Renal cortical epithelial cell (primary cell): ENCODE measurements at places on chromosomes 11 and 22. TPM values are rescaled to one million over a fixed set of nuclear protein-coding genes. Genes with fewer than 3 reads are reported as not detected.

Gene DNAJB7
- not detected in 2 replicates for total RNA-seq

Gene TTC12
- 12.2 and 28.2 TPM in 2 replicates for total RNA-seq

GRCh38 chr11:44893846-44894617 lies 56.7 kb downstream of the TP53I11 start:
- peak; percentile 18 for DNase-seq

DNA sequence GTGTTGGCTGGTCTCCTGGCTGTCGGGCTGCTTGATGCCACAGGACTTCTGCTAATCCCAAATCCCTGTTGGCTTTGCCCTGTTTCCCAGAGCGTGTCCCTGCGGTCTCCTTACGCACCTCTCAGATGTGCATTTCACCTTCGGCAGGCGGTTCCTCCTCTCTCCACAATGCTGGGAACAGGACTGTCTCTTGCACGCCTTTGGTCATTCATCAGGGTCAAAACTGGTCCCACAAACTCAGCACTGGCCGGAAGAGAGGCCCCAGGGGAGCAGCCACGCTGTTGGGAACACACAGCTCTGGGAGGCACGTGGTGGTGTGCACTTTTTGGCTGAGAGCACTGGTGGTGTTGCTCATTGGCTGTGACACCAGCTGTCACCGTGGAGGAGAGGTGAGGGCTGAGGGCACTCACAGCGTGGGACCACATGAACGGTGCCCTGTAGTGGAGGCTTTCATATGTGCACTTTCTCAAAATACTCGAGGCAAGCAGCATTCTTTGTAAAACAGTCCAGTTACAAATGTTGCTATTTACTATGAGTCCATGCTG lies 15.3 kb upstream of the TRMU start:
- DNase-seq: no peak

GRCh38 chr11:127073621-127074020 lies 73.1 kb upstream of the KIRREL3 start:
- DNase-seq: no peak

Gene WNT7B
- total RNA-seq: 14.5 and 16.7 TPM in 2 replicates

Gene CELSR1
- total RNA-seq: 41.2 and 151 TPM in 2 replicates

DNA sequence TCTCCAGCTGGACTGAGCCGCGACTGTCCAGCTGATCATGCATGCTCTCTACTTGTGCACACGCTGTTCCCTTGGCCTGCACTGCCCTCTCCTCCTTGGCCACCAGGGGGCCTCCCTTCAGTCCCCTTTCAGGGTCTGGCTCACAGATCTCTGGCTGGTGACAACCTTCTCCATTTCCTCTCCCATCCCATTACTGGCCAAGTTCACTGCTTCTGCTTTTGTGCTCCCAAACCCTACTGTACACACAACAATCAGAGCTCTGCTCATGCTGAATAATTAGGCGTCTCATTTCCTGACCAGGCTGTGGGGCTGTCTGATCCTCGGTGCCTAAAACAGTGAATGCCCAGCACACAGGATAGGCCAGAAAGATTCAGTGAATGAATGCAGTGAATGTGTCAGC lies 224.0 kb upstream of the NARS2 start:
- DNase-seq: peak; percentile 33

Gene C22orf31
- total RNA-seq: not detected in 2 replicates

GRCh38 chr11:102295045-102295444 lies 22.2 kb upstream of the BIRC3 start:
- DNase-seq: peak; percentile 72

Gene HOATZ
- not detected in 2 replicates for total RNA-seq

Gene SIAE
- total RNA-seq: 8.7 and 36.5 TPM in 2 replicates

- no peak for DNase-seq
Measured at GRCh38 chr11:128667873-128668272, 26.0 kb upstream of the FLI1 start.

- no peak for DNase-seq
Measured at GRCh38 chr22:22474733-22475132, 33.8 kb downstream of the ZNF280B start.

Gene GATD1
- 16.7 and 38.0 TPM in 2 replicates for total RNA-seq

GRCh38 chr11:33344611-33345010 lies 87.4 kb downstream of the HIPK3 start:
- DNase-seq: peak; percentile 27

- no peak for DNase-seq
Measured at GRCh38 chr11:44308923-44309477, 939 bp downstream of the ALX4 start.

Gene MAPK8IP2
- 0.30 and 0.52 TPM in 2 replicates for total RNA-seq

Gene ZNF215
- total RNA-seq: 5.4 TPM in 2 replicates

- DNase-seq: no peak
Measured at GRCh38 chr11:75431533-75432525, 1.2 kb downstream of the KLHL35 start.
